Right lung (tissue), 10 donors: ENCODE measurements at places on chromosomes 11 and 22. TPM values are rescaled to one million over a fixed set of nuclear protein-coding genes. Genes with fewer than 3 reads are reported as not detected.

- DNase-seq: peak; percentile 80
Observed at GRCh38 chr11:134139873-134140331, 71.0 kb downstream of the JAM3 start.

GRCh38 chr22:28783786-28784671 lies 11.5 kb downstream of the CCDC117 start:
- peak; percentile 26 for DNase-seq

Gene FTH1
- 2,057 TPM for polyA plus RNA-seq

Gene SPDYC
- not detected for polyA plus RNA-seq
